ENCODE measurements at places on chromosomes 5 and 9.

- DNase-seq, result no peak
Observed at GRCh38 chr5:158383486-158383885, 524.5 kb upstream of the CLINT1 start.

- no peak for DNase-seq
Observed at GRCh38 chr9:81522716-81523551, 166.4 kb downstream of the TLE1 start.

- DNase-seq, result peak; percentile 46
Observed at GRCh38 chr5:39187831-39188731, 31.3 kb downstream of the FYB1 start.

DNA sequence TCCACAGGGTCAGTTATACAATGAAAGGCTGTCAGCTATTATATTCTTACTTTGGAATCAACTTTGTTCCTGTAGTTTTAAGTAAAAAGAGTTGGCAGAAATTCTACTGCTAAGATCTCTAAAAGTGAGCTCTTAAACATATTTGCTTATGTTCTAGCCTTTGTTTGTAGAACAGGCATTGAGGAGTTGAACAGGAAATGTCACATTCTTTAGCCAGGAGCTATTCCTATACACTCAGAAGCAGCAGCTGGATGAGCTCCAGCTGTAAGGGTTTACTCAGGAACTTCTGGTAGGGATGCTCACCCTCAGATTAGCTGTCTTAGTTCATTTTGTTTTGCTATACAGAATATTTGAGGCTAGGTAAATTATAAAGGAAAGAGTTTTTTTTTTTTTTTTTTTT, 22.4 kb upstream of the SPINK14 start:
- peak; percentile 77 for DNase-seq

GRCh38 chr5:8906303-8906967, 639.4 kb downstream of the SEMA5A start:
- peak; percentile 77 for DNase-seq

DNA sequence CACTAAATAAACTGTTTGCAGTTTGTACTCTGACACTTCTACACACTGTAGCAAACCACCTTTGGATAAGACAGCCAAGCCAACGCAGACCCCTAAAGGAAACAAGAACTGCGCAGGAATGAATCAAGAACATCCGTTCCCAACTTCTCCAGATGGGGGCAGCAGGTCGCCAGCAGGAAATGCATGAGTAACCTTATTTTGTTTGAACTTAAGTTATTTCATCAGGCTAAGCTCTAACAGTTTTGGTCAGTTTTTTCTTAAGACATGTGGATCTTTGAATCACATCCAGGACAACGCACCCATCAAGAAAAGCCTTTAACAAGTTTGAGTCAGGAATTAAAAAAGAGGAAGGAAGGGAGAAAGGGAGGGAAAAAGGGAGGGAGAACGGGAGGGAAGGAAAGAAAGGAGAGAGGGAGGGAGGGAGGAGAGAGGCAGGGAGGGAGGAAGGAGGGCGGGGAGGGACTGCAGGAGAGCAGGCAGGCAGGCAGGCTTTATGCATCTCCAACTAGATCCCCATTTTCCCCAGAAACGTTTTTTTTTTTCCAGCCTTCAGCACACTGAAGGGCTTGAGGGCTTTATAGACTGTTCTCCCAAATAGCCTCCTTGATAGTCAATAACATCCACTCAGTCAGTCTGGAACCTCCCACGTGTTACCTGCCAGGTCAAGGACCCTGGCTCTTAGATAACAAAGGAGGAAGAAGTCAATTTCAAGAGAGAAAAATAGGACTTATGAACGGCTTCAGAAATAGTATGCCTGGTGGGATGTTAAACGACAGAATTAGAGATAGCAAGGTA, 22.2 kb downstream of the BHMT start:
- no peak for DNase-seq

DNA sequence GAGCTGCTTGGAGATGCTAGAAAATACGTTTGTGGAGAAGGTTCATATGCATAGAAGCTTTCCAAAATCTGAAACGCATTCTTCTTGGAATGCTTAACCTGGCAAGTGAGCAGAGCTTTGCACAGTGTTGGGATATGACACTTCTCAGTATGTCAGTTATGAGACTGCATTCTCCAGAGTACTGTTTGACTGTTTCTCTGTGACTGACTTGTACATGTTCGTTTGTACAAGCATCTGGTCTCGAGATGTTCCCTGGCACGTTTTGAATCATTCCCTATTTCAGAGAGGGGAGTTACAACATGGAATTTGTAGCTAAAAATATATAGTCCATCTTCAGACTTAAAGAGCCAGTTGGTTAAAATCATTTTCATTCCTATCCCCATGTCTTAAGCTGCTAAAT, 272.4 kb downstream of the ARRDC3 start:
- no peak for DNase-seq

DNA sequence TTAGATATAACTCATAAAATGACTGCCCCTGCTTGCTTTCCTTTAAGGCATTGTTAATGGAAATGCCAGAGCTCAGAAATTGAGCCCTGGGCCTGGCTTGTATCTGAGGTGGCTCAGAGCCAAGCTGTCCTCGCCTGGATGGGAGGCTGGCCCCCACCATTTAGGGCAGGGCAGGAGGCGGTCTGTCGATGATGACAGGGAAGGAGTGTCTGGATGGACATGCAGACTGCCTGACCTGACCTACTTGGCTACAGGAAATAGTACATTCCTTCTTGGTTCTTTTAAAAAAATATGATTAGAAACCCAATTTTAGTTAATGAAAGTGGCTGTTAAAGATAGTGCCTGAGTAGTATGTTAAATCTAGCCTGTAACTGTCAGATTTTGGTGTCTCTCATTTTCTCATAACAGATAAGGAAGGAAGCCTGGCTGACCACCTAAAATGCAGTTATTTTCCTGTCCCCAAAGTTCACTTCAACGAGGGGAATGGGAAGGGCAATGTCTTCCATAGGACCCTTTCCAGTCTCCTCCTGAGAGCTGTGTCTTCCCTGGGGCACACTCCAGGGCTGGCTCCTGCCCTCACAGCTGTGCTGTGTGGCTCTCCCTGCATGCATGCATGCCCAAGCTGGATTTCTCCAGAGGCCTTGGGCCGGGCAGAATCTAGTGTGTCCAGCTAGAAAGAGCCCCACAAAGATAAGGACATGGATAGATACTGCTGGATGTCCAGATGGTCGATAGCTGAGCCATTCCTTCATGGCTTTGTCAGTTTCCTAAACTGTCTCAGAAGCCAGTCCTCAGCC, 42.3 kb downstream of the MACROH2A1 start:
- no peak for DNase-seq

GRCh38 chr9:22416692-22417060, 29.9 kb upstream of the DMRTA1 start:
- no peak for DNase-seq

GRCh38 chr5:102670224-102670836, 84.8 kb upstream of the PAM start:
- no peak for DNase-seq

DNA sequence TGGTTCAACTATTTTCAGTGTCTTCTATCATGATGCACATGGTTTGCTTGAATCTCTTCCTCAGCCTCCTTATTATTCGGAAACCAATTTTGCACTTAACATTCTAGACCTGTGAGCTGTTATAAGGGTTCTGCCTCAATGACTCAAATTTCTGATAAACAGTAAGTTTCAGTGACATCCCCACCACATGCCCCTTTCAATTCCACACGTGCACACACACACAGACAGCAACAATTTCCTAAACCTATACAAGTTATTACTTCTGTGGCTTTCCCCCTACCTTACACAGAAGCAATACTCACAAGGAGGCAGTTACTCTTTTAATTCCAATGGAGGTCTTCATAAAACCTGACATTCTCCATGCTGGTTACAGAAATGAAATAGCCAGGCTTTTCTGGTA, 102.4 kb downstream of the ELAVL2 start:
- DNase-seq, result no peak

DNA sequence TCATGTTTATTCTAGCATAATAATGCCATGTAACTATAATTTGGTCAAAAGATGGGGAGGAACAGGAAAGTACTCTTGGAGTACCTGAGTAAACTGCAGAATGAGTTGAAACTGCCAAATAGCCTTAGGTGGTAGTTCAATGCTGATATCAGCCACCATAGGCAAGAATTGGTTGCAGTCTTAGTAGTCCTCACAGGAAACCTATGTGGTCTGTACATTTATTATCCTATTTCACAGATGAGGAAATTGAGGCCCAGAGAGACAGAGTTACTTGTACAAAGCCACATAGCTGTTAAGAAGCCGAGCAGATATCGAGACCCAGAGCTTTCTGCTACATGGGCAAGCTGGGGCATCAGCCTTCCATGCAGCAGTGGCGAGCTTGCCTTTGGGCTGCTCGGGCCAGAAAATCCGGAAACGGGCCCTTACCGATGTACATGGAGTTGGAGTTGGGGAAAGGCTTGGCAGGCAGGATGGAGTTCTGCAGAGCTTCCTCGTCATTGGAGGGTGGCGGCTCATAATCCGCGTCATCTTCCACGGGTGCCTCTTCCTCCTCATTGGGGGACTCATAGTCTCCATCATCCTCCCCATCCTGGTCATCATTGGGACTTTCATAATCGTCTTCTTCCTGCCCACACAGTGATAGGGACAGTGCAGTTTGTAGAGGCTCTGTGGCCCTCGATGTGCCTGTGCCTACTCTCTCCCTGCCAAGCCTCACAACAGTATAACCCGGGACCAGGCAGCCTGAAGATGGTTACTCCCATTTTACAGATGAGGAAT, 27.1 kb downstream of the LCP2 start:
- DNase-seq, result no peak

DNA sequence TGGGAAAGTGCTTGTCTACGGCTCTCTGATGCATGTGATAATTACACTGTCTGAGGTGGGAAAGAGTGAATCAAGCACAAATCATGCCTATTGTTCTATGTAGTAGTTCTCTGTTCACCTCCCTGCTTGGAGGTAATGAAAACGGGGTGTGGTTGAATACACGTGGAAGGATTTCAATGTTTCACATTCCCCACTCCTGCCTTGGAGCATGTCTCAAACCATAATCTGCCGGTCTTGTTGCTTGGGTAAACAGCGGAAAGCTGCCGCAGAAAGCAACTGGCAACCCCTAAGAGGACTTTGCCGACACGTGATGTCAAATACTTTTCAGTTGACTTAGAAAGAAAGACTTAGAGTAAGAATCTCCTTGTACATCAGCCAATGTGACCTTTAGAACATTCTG, 63.5 kb upstream of the MOCS2 start:
- DNase-seq, result peak; percentile 86

- no peak for DNase-seq
Observed at GRCh38 chr5:164597293-164597900, 1092.0 kb downstream of the MAT2B start.

- DNase-seq, result no peak
Observed at GRCh38 chr5:5473226-5473625, 50.7 kb downstream of the ICE1 start.

DNA sequence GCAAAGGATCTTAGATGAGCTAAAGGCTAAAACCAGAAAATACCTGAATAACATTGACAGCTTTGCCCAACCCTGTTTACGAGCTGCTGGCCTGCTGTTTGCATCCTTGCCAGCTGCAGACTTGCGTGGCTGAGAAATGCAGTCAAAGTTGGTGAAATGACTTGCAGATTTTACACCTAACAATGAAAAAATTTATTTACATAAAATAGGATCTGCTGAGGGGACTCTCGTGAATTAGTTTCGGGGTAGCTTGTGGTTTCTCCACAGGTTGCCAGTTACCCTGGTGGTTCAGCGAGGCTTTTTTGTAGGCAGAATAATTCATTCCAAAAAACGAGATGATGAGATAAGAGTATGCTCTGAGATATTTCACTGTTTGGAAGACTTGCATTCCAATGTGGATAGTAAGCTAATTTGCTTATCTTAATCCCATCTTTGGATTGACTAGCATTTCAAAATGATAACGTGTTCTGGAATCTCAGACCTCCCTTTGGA, 65.7 kb upstream of the FANCC start:
- peak; percentile 16 for DNase-seq

GRCh38 chr5:160133071-160133917, 14.0 kb upstream of the PWWP2A start:
- DNase-seq, result no peak
